CD4-positive, CD25-positive, alpha-beta regulatory T cell (primary cell): ENCODE measurements at places on chromosomes 1 and 21.

DNA sequence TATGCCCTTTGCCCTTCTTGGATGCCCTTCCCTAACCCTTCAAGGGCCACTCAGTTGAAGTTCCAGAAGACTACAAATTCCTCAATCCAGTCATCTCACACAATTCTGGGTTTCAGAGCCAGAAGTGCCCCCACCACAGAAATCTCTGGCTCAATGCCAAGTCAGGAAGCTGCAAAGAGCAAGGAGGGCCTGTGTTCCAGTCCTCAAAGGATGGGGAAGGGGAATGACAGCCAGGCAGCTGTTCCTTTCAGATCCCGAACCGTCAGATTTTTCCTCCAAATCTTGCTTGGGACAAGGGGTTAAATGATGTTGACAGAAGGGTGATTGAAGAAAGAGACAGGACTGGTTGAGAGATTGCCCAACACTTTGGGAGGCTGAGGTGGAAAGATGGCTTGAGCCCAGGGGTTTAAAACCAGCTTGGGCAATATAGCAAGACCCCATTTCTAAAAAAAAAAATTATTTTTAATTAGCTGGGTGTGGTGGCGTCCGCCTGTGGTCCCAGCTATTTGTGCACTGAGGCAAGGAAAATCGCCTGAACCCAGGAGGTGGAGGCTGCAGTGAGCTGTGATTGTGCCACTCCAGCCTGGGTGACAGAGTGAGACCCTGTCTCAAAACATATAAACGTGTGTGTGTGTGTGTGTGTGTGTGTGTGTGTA lies 716 bp upstream of the HPDL start:
- no peak for DNase-seq

GRCh38 chr1:226575739-226576378 lies 27.3 kb downstream of the STUM start:
- no peak for DNase-seq

- no peak for DNase-seq
These were observed 26.7 kb downstream of the CCDC18 start for GRCh38 chr1:93207211-93207610.

- no peak for DNase-seq
These were observed 521.8 kb downstream of the LRRIQ3 start for GRCh38 chr1:73676186-73676585.

DNA sequence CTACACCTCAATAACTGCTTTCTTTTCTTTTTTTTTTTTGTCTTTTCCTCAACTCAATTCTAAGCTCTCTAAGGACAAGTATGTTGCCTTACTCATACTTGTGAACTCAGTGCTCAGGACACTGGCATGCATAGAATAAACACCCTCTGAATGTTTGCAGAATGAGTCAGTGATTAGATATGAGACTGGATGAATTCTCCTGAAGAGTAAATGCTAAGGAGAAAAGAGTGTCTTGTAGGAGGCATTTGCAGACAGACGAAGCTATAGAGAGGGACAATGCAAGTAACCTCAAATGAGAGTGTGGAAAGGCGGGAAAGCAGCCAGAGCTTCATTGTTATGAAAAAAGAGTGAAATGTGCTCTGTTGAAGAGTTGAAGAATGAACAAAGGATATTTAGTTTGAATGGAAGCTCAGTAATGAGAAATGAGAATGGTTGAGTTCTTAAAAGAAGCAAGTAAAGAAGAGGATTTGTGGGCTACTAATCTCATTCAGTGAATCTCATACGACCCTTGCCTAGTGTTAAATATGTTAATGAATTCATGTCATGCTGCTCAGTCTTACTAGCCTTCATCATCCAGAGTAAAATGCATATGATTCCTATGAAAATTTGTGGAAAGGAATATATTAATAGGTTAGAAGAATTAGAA lies 166.1 kb upstream of the DPYD start:
- DNase-seq = no peak

GRCh38 chr21:45724345-45724961 lies 80.9 kb downstream of the PCBP3 start:
- DNase-seq = no peak

DNA sequence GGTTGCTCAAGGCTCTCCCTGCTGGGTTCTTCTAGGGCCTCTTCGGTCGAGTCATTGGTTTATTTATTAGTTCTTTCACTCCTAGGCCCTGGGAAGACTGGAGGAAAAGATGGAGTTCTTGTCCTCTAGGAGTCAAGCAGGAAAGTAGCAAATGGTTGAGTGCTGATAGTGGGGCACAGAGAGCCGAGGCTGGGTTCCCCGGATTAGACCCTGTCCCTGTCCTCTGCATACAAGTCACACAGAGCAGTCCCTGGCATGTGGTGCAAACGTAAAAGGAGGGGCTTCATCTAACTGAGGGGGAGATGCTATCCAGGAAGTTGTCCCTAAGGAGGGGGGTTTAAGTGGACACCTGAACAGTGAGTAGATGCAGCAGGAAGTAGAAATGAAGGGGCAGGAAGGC lies 19.2 kb upstream of the KCNE2 start:
- DNase-seq = no peak

DNA sequence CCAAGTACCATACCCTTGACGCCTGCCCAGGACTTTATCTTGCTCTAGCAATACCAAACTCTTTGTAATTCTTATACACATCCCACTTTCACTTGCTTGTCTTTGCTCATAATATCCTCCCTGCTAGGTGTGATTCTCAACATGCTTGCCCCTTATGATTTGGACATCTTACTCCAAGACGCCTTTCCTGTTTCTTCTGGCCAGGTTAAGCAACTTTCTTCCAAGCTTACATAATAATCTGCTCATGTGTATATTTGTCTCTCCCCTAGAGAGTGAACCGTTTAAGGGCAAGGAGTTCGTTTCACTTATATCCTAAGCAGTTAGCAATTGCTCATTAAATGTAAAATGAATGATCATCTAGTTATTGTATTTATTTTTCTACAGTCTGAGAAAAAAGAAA lies 21.8 kb downstream of the CRYZL1 start:
- no peak for DNase-seq

DNA sequence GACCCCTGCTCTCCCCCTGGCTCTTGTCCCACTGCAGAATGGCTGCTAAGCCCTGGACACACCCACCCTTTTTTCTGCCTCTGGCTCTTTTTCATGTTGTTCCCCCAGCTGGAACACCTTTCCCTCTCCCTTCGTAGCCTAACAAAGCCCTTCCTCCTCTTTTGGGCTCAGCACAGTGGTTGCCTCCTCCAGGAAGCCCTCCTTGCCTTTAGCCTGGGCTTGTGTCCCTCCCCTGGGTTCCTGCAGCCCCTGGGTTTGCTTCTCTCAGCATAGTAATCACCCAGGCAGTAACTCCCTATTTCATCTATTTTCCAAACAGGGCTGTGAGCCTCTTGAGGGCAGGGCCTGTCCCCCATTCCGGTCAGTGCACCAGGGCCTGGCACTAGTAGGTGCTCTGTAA lies 19.8 kb upstream of the ACTL8 start:
- no peak for DNase-seq

GRCh38 chr1:40760984-40761383 lies 22.6 kb upstream of the KCNQ4 start:
- no peak for DNase-seq

GRCh38 chr1:34929853-34930701 lies 627 bp upstream of the DLGAP3 start:
- DNase-seq = no peak

DNA sequence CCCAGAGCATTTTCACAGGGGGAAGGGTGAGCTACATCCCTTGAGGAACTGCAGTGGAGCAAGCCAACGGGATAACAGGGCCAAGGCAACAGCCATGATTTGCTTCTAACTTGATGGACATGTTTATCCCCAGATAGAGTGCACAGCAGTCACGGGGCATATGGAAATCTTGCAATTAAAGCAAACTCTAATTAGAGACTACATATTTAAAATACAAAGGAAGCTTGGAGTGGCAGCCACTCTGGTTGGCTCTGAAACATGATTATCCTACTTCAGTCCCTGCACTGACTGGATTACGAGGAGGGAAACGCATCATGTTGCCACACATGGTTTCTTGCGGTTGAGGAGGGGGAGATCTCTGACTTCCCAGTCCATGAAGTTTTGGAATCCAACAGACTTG lies 60.8 kb downstream of the BEND5 start:
- no peak for DNase-seq

GRCh38 chr1:41769068-41769467 lies 149.7 kb downstream of the HIVEP3 start:
- no peak for DNase-seq

- no peak for DNase-seq
These were observed 38.5 kb downstream of the COQ8A start for GRCh38 chr1:226978432-226979114.

DNA sequence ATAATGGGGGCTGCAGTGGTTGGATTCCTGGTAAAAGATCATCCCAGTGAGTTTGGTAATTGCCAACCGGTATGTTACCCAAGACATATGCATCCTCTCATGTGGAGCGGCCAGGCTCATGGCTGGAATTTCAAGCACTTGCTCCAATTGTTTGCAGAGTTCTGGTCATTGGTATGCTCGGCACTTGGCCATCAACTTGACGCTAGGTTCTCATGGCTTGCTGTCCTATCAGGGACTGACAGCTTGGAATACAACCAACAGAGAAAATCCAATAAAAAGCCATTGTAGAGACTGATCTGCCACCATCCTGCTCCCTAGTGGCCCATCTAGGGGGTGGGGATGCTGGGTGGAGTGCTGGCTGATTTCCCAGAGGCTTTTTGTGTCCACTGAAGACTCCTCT lies 120.9 kb downstream of the EDEM3 start:
- no peak for DNase-seq

- no peak for DNase-seq
These were observed 25.5 kb upstream of the ZNF281 start for GRCh38 chr1:200435200-200435780.

DNA sequence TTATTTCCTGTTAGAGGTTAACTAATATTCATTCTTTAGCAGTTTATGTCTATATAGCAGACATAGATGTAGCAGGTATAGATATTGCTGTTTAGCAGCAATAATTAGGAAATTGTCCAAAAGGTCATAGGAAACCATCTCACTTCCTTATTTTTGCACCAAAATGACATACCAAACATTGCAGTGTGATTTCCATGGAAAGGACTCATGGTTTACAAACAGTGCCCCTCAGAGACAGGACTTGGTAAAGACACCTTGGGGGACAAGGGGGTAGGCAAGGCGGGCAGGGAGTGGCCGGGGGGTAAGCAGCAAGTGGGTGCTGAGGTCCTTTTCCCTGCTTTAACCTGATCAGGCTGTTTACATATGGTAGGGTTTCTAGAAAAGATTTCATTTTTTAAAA lies 30.5 kb downstream of the BATF3 start:
- no peak for DNase-seq

DNA sequence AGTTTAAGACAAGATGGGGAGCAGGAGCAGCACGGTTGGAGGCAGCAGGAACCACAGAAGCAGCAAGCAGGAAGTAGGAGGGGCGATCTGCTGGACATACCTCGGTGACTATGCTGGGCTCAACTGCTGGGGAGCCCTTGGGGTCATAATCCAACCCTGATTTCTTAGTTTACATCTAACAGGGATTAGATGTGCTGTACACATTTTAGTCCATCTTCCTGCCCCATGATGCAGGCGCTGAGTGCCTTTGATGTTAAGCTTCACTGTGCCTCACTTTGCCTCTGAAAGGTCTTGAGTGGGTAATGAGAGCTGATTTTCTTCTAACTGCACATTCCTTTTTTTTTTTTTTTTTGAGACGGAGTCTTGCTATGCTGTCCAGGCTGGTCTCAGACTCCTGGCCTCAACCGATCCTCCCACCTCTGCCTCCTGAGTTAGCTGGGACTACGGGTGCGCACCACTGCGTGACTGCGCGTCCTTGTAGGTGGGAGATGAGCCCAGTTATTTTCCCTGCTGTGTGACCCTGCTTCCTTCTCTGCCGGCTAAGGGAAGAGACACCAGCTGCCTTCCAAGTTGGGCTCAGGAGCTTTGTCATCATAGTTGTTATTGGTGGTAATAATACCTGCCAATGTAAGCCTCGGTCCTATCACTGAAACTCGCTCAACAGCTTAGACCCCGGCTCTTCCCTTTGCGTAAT lies 1.1 kb upstream of the RCAN3 start:
- DNase-seq = peak; percentile 31

DNA sequence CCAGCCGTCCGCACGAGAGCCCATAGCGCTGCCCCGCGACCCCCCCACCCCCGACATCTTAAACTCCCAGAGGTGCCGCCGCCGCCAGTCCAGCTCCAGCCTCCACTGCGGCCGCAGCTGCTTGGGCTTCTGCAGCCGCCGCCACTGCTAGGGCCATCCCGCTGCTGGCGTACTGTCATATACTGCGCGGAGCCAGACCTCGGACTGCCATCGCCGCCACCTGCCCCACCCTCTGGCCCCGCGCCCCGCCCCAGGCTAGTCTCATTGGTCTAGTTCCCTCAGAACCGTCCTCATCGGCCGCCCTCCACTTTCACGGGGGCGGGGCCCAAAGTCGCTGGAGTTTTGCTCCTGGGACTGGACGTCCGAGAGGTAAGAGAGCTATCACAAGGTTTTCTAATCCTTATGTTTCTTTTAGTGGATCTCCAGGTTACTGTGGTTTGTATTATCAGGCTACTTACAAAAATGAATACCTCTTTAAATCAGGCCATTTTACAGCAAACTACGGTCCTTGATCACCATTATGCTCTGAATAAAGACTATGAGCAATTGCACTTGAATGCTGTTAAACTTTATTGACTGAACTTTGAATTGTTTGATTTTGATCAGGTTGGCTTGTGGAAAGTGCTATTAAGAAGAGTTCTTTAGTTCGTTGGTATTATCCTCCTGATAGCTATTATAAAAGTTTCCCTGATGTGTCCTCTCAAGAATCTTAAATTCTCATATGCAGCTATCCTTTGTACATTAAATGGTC lies 2.8 kb upstream of the CD1D start:
- DNase-seq = no peak

DNA sequence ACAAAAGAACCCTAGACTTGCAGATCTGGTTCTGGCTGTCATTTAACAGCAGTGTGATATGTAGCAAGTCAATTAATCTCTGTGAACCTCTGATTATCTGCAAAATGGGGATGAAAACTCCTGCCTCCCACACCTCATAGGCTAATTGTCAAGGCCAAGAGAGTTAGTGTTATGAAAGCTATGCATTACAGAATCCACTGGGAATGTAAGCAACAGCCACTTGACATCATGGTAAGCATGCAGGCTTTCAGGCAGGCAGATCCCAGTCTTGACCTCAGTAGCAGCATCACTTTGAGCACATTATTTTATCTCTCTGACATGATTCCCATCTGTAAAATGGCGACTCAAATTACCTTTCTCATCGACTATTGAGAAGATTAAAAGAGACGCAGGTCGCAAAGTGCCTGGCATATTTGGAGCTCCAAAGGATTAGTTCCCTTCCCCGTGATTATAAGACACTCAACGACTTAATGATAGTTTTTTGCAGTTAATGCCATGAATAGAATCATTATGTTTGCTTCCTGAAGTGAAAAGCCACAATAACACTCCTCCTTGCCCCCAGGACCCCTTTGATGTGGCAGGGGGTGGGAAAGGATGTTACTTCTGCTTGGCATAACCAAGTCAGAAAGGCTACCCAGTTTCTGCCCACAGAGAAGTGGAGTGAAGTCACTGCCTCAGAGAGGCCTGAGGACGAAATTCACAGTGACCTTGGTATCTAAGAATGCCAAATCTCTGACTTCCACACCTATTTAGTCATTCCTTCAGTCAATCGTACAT lies 273.0 kb upstream of the NFIA start:
- DNase-seq = no peak

GRCh38 chr1:78787544-78787943 lies 137.9 kb downstream of the IFI44 start:
- DNase-seq = no peak

- no peak for DNase-seq
These were observed 241.8 kb downstream of the NPHP4 start for GRCh38 chr1:5750186-5751162.
